HAP-1 (cell line): ENCODE measurements at places on chromosomes 12 and 14.

GRCh38 chr14:75216427-75217006 lies 40.1 kb upstream of the TMED10 start:
- DNase-seq = no peak

DNA sequence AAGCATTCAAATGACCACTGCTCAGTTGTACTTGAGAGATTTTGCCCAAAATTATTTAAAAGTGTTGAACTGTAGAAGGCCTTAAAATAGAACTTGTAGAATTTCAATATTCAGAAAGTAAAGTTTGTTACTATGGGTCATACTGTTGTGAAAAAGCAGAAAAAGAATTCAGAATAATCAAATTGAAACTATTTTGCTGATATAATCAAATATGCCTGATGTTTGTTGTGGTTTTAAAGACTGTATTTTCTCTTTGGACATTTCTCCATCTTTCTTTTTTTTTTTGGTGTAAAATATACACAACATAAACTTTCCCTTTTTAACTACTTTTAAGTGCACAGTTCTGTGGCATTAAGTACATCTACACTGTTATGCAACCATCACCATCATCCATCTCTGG lies 374.7 kb downstream of the APAF1 start:
- DNase-seq = no peak

GRCh38 chr12:127230843-127231260 lies 1036.1 kb upstream of the TMEM132C start:
- DNase-seq = no peak

GRCh38 chr12:59085690-59086089 lies 165.4 kb upstream of the LRIG3 start:
- DNase-seq = no peak

- peak; percentile 52 for DNase-seq
Observed at GRCh38 chr12:77324763-77325468, 259.5 kb upstream of the E2F7 start.

GRCh38 chr12:19302100-19302640 lies 137.1 kb upstream of the AEBP2 start:
- no peak for DNase-seq

DNA sequence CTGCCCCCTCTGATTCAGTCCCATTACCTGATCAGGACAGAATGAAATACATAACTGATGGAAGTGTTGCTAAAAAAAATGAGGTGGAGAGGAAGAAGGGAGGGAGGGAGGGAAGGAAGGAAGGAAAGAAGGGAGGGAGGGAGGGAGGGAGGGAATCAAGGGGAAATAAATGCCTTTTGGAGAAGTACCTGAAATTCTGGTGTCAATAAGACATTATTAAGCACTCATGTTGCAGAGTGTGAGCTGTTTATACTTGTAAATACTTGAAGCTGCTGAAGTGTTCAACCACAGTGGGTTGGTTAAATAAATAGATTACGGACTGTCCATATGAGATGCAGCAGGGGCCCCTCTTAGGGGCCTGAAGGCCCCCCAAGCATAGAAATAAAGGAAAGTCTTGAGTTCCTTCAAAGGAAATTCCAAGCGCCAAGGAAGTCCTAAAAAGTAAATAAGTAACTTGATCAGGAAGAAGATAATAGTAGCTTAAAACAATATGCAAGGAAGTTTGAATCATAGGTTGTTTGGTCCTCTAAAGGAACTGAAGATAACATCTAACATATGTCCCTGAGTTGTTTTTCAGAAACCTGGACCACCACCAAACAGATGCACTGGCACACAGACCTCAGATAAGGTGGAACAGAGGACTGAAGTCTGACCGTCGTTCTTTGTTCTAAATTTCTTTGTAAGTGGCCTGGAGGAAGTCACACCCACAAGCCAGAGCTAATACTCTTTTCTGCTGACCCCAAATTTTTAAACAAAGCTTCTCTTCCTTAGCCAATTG lies 110.8 kb downstream of the SEC23A start:
- DNase-seq = no peak

DNA sequence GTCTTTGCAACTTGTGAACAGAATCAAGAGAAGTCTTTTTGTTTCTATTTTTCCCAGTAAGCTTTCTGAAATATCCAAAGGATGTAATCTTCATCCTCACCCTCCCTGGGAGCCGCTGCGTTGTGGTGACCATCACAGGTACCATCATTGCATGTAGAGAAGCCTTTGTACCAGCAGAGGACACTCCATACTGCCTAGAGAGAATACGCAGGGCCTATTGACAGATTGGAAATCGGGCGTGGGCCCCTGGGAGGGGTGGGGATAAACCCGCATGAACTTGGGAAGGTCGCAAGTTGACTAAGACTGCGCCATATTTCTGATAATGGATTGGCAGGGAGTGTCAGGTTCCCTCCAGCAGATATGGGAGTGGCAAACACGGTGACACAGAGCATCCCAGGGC lies 12.7 kb downstream of the KRT1 start:
- DNase-seq = no peak

- DNase-seq = peak; percentile 20
Observed at GRCh38 chr12:79934281-79935020, 446 bp downstream of the PPP1R12A start.

DNA sequence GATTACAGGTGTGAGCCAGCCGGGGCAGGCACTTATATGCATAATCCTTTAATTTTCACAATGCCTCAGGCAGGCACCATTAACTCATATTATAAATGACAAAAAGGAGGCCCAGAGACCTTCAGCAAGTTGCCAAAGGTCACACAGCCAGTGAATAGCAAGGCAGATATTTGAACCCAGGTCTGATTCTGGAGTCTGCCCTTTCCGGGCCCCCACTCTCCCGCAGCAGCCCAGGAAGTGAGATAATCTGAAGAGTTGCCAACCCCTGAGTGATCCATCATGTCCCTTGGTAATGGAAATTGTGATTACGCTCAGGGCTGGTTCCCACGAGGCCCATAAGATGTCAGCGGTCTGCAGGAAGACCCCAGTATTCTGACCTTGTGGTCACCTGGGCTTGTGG lies 95.3 kb upstream of the MED13L start:
- DNase-seq = no peak

- peak; percentile 62 for DNase-seq
Observed at GRCh38 chr12:53791735-53792326, 40.1 kb upstream of the CISTR start.

DNA sequence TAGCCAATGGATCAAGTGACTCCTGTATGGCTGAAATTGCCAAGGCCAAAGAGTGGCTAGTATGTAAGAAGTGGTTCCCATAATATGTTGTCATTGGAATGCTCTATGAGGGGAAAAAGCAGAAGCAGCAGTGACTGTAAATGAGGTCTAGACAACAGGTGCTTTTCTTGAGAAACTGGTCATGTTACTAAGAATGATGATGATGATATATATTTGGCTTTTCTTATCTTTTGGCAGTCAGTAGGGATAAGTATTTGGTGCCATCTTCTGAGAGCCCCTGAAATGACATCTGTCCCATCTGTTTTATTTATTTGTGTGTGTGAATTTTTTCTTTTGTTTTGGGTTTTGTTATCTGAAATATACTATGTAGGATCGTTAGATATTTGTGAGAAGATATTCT lies 141.7 kb downstream of the SYT1 start:
- no peak for DNase-seq

DNA sequence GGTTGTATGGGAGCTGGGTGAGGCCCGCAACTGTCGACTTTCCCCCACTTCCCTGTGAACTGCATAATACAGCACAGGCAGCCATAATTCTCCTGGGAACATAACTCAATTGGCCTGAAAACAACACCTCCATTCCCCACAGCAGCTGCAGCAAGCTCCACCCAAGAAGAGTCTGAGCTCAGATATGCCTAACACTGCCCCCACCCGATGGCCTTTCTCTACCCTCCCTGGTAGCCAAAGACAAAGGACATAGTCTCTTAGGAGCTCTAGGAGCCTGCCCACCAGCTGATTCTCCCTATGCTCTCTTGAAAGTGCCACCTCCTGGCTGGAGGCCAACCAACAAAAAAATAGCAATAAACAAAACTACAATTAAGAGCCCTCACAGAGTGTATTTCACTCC lies 542.7 kb upstream of the LMO3 start:
- no peak for DNase-seq

GRCh38 chr12:7907009-7907408 lies 29.0 kb downstream of the SLC2A3 start:
- DNase-seq = peak; percentile 69

DNA sequence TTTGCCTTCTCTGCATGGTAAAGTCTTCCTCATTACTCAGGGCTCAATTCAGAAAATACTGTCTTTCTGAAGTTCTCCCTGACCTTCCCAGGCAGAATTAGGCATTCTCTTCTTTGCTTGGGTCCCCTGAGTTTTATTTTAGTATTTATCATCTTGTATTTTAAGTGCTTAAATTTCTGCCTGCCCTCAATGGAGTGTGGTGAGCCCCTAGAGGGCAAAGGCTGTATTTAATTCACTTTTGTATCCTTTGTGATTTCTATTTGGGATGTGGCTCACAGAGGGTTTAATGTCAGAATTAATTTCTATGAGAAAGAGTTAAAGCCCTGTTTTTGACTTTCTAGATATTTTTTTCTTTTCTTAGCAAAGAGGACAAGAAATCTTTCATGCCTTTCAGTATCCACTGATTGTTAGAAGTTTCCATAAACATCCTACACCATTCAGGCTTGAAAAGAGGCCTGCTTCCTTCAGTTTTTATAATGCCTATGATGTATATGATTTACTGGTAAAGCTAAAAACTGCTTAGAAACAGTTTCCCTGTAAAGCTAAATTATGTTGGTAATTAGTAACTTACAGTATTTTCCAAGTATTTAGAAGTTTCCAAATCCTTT lies 55.6 kb upstream of the PTPRB start:
- DNase-seq = peak; percentile 23

DNA sequence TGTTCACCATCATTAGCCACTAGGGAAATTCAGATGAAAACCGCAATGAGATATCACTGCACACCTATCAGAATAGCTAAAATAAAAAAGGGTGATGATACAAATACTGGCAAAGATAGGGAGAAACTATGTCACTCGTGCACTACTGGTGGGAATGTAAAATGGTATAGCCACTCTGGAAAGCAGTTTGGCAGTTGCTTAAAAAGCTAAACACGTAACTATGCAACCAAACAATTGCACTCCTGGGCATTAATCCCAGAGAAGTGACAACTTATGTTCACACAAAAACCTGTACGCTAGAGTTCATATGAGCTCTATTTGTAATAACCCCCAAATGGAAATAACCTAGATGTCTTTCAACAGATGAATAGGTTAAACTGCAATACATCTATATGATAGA lies 35.4 kb downstream of the GPR135 start:
- DNase-seq = no peak

DNA sequence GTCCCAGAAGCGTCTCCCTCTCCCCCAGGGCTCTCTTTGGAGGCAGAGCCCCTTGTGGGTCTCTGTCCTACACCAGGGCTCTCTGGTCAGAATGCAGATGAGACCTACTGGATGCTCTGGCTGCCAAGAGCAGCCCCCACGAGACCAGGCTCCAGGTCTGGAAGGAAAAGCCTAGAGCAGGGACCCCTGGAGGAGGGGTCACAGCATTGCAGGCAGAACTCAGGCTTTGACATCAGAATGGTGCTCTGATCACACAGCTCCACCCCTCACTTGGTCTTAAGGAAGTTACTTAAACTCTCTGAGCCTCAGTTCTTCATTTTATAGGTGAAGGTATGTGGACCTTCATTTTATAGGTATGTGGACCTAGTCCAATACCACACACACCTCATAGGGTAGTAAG lies 83.1 kb downstream of the ARL6IP4 start:
- DNase-seq = peak; percentile 48

DNA sequence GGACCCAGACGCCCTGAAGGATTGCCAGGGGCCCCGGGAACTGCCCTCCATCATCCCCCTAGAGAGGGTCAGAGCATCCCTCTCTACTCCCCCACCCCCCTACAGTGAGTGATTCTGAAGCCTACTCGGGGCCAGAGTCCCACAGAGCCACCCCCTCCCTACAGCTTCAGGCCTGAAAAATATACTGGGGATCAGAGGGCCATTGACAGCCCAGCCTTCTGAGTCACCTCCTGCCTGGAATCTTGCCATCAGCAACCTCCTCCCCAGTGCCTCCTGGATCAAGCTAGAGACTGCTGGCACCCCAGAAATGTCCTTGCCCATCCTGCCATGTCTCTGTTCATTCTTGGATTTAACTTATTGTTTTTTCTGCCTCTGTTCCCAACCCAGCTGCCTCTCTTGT lies 21.7 kb upstream of the MIA2 start:
- no peak for DNase-seq

DNA sequence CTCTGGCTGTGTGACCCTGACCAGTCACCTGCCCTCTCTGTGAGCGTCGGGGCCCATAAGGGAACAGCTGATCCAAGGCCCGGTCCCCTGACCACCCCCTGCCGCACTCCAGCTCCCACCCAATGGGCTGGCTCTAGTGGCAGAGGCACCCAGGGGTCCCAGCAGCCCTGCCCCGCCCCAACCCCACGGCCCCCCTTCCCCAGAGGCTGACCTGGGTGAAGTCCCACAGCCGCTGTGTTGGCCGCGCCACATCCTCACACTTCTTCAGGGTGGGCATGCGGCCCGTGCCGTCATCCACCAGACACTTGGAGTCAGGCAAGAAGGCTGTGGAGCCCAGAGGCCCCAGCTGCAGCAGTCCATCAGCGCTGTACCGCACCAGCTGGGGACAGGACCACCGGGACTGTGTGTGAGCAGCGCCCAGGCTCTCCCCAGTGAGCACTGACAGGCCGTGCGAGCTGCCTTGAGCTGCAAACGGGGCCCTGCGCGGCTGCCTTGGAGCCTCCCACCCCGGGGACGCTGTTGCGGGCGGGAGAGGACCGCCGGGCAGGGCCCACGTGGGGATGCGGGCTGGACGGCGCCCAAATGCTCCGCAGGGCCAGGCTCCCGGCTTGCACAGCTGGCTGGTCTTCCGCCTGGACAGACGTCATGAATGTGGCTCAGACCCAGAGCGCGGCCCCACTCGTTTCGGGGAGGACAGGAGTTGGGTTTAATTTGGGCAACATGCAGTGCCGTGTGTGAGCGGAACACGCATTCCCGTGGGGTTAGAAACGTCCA lies 53.5 kb downstream of the NOC4L start:
- no peak for DNase-seq

GRCh38 chr14:56115976-56116893 lies 2.0 kb upstream of the PELI2 start:
- DNase-seq = no peak

DNA sequence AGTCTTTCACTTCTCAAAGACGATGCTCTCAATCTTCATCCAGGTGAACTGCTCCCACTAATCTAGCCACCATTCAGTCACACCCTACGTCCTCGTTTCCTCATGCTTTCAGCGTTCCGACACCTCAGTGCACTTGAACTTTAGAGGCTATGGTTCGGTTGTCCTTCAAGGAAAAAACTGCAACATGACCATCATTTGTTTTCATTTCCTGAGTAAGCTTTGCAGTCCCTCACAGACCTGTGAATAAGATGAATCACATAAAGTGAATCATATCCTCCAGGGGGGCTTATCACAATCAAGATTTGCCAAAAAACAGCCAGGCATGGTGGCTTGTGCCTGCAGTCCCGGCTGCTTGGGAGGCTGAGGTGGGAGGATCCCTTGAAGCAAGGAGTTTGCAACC lies 80.2 kb downstream of the TMCC3 start:
- no peak for DNase-seq
